Stimulated activated CD8-positive, alpha-beta memory T cell treated with anti-CD3 and anti-CD28 coated beads, Interleukin-4, amount 100 ng/mL, for 1 hour (primary cell): ENCODE measurements at places on chromosomes 1 and 21.

GRCh38 chr1:214902636-214903320 is 179.8 kb upstream of the KCNK2 start:
- DNase-seq, result no peak

DNA sequence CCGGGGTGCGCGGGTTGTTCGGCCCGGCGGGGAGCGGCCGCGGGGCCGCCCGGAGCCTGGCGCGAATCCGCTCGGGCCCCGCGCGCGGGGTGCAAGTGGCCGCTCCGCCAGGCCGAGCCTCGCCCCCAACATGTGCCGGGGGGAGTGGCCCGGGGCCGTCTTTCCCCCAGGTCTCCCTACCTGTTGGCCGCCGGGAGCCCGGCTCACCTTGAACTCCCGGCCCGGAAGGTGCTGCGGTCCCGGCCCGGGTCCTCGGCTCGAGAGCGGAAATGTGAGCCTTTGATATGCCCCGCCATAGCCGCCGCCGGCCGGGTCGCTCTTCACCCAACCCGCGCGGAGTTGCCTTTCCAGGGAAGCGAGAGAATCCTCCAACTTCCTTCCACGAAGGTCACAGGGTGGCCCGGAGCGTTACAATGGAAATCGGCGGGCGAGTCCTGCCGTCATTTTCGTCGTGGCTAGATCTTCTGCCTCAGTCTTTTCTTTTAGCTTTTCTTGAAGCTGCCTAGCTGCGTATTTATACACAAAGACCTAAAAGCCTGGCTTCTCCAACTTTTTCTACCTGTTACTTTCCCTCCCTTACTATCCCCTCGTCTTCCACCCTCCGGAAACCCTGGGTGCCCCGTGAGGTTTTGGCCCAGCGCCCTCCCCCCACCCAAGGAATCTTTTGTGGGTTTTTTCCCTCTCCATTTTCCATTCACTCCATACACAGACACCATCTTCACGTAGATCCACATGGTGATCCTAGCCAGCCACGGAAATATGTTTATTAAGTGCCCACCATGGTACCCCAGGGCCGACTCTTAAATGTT is 867 bp downstream of the PTGFRN start:
- DNase-seq, result peak; percentile 10

- DNase-seq, result no peak
Measured at GRCh38 chr1:50493710-50494109, 70.5 kb upstream of the DMRTA2 start.

DNA sequence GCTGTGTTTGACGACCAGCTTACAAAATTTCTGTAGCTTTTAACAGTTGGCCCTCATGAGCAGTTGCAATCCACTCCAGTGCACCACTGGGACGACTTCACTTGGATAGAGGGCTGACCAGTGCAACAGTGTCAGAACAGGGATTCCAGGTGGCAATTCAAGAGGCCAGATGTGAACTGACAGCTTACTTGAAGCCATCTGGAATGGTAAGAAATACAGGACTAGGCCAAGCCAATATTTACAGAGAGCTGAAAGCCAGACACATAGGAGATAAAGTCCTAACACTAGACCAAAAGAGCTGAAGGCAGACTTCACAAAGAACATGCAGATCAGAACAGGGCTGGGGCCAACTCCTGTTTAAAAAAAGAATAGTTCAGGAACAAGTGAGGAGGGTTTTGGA is 93.5 kb upstream of the NFIA start:
- no peak for DNase-seq

DNA sequence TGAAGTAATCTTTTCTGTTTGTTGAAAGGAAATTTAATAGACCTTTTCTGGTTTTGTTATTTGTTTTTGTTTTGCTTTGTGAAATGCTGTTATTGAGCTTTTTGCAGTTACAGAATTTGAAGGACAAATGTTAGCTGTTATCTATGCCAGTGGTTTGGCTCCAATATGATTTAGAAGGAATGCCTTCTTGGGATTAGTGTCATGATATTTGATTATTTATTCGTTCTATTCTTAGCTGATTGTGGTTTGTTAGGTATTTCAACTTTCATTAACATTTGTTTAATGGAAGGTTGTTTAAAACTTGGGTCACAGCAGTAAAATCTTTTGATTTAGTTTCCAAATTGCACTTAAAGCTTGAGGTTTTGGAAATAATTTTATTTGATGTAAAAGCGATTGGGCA is 33.5 kb downstream of the ADGRL2 start:
- no peak for DNase-seq

DNA sequence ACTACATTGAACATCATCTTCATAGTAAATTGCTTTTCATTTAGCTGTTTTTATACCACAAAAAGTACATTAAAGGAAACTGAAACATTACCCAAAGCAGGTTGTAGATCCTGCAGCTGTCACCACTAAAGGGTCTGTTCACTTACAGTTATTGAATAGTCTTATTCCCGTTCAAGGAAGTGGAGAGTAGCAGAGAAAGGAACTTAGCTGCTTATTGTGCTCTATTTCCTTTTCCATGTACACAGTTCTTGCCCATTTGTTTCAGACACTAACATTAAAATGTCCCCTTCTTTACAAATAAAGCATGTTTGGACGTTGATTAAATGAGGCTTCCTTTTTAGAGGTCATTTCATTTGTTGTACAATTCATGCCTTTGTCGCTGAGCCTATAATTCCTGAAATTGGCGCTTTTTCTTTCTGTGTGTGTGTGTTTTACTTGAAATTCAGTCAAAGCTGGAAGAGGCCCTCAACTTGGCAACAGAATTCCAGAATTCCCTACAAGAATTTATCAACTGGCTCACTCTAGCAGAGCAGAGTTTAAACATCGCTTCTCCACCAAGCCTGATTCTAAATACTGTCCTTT is 44.4 kb upstream of the BMP8A start:
- DNase-seq, result no peak

DNA sequence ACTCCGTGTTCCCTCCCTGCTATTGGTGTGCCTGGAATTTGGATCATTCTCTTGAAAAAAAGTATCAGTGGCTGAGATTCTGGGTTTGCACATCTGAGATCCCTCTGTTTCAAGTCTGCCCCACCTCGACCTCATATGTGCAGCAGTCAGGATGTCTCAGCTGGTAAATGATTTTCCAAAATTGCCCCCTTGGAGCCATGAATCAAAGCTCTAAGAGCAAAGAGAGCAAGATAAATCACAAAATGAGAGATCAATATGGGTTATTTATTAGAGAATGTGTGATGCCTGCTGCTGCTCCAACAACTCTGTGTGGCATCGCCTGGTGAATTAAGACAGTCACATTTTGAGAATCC is 8.5 kb downstream of the CRP start:
- no peak for DNase-seq

- no peak for DNase-seq
Measured at GRCh38 chr1:238061967-238062613, 171.4 kb upstream of the ZP4 start.

DNA sequence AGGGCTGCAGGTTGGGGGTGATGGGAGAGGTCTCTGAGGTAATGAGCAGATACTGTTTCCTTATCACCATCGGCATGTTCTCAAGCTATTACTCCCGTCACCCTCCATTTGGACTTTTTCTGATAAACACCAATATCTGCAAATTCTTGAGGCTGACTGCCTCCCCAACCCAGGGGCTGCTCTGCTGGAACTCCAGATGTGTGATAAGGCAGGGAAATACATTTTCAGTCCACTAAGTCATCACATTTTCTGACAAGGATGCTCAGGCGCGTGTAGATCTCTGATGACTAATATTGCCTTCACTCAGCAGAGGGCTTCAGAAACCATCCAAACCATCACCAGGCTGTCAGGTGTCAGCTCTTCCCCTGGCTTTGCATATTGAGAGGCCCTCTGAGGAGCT is 215.0 kb upstream of the POU3F1 start:
- DNase-seq, result no peak

GRCh38 chr1:219413536-219413935 is 199.4 kb downstream of the ZC3H11B start:
- no peak for DNase-seq

- no peak for DNase-seq
Measured at GRCh38 chr1:57843760-57844159, 419.9 kb upstream of the DAB1 start.

- DNase-seq, result no peak
Measured at GRCh38 chr1:227127891-227128290, 187.8 kb downstream of the COQ8A start.

GRCh38 chr1:177793900-177794299 is 176.0 kb downstream of the SEC16B start:
- DNase-seq, result no peak

DNA sequence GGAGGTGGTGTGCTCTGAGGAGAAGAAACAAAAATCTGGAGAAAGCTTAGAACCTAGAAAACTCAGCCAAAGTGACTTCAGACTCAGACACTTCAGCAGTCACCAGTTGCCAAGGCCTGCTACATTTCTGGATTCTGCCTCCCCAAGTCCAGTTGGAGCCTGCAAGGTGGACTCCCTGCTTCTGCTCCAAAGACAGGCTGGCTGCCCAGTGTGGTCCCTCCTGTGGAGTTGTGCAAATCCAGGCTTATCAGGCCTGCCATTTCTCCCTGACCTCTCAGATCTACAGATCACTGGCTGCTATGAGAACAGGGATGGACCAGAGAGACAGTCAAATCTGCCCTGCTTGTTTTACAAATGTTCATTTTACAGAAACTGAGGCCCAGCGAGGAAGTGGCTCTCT is 9.9 kb downstream of the CACHD1 start:
- no peak for DNase-seq

- no peak for DNase-seq
Measured at GRCh38 chr1:9845914-9846313, 22.1 kb upstream of the CLSTN1 start.

DNA sequence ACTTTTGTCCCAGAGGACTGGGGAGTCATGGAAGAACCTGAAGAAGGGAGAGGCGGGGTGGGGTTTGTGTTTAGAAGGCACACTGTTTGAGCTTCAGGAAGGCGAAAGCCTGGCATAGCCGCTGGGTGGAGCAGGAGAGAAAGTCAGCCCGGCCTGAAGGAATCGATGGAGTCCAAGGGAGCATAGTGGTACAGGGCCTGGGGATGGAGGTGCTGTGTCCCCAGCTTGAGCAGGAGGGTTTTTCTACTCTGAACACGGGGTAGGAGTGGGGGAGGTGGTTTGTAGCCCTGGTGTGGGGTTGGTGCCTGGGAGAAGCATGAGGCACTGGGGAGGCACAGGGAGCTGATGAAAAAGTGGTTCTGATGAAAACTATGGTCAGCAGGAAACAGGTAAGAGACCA is 4.7 kb upstream of the CCDC24 start:
- no peak for DNase-seq

DNA sequence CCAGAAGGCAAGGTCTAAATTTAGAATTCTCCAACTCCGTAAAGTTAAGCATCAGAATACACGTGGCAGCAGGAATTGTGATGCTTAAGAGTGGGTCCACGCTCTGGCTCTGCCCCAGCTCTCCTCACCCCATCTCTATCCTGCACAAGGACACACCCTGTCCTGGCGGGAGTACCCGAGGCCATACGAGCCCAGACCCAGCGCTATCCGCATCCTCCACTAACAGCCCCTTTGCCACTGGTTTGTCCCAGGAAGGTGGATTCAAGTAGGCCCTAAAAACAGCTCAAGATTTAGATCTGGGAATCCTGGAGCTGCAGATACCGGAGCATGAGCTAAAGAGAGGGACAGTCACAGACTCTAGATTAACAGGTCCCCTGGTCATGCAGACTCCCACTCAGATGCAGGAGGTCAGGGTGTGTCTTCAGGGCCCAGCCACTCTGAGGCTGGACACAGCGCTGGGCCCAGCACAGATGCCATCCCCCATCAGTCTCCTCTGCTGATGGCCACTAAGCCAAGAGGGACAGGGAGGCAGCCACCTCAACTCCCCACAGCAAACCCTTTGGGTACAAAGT is 393.3 kb downstream of the NPHP4 start:
- no peak for DNase-seq

- no peak for DNase-seq
Measured at GRCh38 chr1:19967808-19968207, 11.6 kb downstream of the PLA2G2A start.

DNA sequence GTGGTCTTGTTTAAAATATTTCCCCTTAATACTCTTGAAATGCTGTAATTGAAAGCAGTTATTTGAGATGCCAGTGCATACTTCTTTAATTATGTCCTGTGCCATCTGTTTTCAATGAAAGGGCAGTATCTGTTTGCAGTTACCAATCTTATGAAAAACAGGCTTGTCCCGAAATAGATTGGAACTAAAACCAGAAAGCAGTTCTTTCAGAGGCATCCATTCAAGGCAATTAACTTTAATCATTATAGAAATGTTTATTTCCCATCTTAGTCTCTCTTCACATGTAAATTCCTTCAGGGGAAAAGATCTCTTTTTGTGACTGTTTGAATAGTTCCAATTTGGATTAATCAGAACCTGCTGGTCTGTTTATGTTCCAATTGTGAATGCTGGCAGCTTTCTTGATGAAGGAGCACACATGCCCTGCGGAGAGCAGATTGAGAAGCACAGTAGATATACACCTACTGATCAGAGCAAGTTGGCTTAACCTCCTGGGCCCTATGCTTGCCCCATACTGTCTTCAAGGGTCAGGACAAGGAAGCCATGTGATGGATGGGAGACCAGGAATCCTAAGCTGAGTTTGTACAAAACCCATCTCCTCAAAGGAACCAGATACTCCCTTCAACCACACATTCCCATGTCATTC is 41.6 kb upstream of the MROH9 start:
- DNase-seq, result no peak

- DNase-seq, result no peak
Measured at GRCh38 chr1:89200663-89201062, 1.9 kb upstream of the GBP4 start.

DNA sequence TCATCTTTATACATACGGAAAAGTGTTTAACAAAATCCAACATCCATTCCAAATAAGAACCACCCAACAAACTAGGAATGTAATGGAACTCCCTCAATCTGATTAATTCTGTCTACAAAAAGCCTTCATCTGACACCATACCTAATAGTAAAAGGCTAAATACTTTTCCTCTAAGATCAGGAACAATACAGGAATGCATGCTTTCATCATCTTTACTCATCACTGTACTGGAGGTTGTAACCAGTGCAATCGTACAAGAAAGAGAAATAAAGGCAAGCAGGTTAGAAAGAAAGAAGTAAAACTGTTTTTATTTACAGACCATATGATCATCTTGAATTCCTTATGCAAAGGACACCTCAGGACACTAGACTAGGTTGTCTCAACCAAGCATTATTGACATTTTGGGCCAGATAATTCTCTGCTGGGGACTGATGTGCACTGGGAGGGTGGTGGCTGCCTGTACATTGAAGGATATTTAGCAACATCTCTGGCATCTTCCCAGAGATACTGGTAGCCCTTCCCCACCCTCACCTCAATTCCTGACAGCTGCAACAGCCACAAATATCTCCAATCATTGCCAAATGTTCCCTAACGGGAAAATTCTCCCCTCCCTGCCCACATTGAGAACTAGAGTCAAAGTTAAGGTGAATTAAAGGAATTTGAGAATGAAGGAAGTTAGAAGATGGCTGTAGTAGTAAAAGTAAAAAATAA is 30.6 kb upstream of the INSL5 start:
- no peak for DNase-seq

DNA sequence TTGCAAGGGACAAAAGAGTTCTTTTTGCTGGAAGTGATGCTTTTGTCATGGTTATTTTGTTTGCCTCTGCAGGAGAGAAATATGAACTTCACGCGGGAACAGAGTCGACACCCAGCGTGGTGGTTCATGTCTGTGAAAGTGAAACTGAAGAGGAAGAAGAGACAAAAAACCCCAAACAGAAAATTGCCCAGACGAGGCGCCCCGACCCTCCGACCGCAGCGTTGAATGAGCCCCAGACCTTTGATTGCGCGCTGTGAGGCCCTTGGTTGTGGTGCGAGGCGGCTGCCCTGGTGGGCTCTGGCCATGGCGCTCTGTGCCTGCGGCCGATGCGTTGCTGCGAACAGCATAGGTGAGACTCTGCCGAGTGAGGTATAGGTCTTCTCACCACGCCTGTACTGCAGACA is 20.9 kb upstream of the NCMAP start:
- DNase-seq, result peak; percentile 38

GRCh38 chr1:8676072-8676471 is 141.4 kb downstream of the RERE start:
- DNase-seq, result no peak
